SJSA1 (cell line): ENCODE measurements at places on chromosomes 5 and 9. TPM values are rescaled to one million over a fixed set of nuclear protein-coding genes. Genes with fewer than 3 reads are reported as not detected.

DNA sequence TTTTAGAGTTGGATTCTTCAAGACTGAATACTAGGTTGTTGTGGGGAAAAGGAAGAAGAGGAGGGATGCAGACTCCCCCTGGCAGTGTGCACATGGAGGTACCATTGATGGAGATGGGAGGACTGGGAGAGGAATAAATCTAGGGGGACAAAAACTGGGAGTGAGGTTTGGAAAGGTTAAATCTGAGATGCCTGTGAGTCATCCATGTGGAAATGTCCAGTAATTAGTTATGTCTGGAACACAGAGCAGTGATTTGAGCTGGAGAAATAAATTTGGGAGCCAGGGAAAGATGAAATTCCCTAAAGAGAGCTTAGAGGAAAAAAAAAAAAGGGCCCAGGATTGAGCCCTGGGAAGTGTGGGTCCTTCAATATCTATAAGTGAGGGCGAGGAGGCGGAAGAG is 8.0 kb upstream of the CCIN start:
- H3K4me3 ChIP-seq, result no peak overlapping the region
- H3K27me3 ChIP-seq, result no peaks in the 10 kb centered on the region
- no peak overlapping the region for H3K27ac ChIP-seq
- DNase-seq, result no peak

DNA sequence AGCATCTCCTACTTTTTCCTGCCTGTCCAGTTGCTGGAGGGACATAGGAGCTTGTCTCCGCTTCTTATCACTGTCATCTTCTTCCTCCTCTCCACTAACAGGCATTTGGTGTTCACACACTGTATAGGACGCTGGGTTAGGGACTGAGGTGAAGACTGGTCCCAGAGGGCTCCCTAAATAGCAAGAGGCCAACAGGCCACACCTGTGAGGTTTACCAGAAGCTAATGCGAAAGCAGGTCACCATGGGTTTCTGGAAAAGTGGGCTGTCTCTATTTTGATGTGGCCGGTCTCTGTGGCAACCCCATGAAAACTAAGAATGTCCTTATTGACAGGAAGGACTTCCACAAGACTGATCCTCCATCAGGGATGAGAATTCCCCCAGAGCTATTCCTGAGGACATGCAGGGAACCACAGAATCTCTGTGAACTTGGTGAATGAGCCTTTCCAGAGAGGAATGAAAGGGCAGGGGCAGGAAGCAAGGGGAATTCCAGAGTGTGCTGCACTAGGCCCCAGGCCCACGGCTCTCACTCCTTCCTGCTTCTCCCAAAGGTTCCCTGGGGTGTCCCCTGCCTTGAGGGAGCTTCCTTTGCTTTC is 61.7 kb downstream of the DAP start:
- peaks cover 49% of the 10 kb centered on the region for H3K36me3 ChIP-seq
- no peaks in the 10 kb centered on the region for H3K27me3 ChIP-seq
- no peak for DNase-seq
- peaks cover 49% of the 10 kb centered on the region for H3K4me1 ChIP-seq
- no peak overlapping the region for H3K4me3 ChIP-seq
- no peak overlapping the region for H3K27ac ChIP-seq

The ZNF658 gene
- 1.2 and 2.5 TPM in 2 replicates for total RNA-seq

The IFNA13 gene
- total RNA-seq, result not detected in 2 replicates

- no peaks in the 10 kb centered on the region for H3K27me3 ChIP-seq
- H3K36me3 ChIP-seq, result no peaks in the 10 kb centered on the region
- no peak overlapping the region for H3K4me3 ChIP-seq
- H3K27ac ChIP-seq, result no peak overlapping the region
These were observed 602.6 kb downstream of the TLR4 start for GRCh38 chr9:118306801-118307200.

The SHISAL2B gene
- total RNA-seq, result not detected in 2 replicates

DNA sequence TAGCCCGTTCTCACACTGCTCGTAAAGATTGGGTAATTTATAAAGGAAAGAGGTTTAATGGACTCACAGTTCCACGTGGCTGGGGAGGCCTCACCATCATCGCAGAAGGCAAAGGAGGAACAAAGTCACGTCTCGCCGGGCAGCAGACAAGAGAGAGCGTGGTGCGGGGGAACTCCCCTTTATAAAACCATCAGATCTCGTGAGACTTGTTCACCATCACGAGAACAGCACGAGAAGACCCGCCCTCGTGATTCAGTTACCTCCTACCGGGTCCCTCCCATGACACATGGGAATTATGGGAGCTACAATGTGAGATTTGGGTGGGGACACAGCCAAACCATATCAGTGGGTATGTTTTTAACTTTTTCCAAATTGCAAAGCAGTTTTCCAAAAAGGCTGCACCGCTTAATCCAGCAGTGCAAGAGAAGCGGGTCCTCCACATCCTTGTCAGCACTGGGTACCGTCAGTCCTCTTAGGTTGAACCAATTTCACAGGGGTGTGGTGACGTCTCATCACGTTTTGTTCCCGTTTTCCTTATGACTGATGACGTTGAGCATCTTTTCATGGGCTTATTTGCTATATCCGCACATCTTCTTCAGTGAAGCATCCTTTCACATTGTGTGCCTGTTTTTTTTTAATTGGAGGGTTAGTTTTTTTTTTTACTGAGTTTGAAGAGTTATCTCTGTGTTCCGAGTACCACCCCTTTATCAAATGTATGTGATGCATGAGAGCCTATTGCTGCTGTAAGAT is 8.0 kb upstream of the FCN2 start:
- peaks cover 23% of the 10 kb centered on the region; the same call in 1 of the 2 replicates for H3K27me3 ChIP-seq
- H3K36me3 ChIP-seq, result no peaks in the 10 kb centered on the region
- no peaks in the 10 kb centered on the region for H3K4me1 ChIP-seq

The STOM gene
- total RNA-seq, result 192 and 200 TPM in 2 replicates

The PTPRD gene
- not detected in 2 replicates for total RNA-seq

The ADGRV1 gene
- 0.13 TPM in 1 of 2 replicates, not detected in the other for total RNA-seq

DNA sequence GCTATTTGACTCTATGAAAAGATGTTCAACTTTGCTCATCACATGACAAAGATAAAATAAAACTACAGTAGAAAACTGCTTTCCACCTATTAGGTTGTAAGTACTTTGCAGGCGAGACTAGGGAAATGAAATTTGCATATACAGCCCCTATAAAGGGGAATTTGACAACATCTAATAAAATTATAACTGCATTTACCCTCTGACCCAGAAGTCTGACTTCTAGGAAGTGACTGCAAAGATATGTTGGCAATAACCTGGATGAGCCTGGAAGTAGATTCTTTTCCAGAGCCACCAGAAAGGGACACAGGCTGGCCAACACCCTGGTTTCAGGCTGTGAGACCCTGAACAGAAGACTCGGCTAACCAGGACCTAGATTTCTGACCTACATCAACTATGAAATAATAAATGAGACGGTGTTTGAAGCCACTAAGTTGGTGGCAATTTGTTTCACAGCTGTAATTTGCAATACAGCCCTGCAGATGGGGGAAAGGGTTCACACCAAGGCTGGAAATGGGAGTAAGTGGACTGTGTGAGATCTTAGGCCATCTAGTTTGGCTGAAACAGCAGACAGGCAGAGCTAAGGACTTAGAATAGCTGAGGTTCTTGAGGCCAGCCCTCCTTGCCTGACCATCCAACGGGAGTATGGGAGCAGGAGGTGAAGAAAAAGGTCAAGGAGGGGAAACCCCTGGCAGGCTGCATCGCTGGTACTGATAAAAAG is 106.6 kb downstream of the SIL1 start:
- no peak for DNase-seq
- H3K36me3 ChIP-seq, result no peaks in the 10 kb centered on the region
- no peaks in the 10 kb centered on the region for H3K27me3 ChIP-seq
- no peak overlapping the region for H3K4me3 ChIP-seq
- no peak overlapping the region for H3K27ac ChIP-seq

DNA sequence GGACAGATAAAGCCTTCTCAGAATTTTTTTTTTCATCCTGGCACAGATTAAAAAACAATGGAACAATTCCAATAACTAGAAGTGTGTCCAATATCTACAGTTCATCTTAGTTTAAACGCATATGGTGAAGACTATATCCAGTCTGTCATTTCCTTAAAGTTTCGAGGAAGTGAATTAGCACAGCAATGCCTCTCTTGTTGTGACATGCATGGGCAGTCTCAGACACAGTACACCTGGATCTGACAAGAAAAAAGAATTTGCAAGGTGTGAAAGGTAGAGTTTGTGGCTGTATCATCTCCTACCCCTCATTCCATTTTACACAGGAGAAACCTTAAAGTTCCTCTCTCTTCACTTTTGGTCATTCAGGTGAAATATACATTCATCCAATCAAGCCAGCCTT is 100.6 kb upstream of the ADAMTS19 start:
- H3K27me3 ChIP-seq, result no peaks in the 10 kb centered on the region
- no peak for DNase-seq
- no peak overlapping the region for H3K4me3 ChIP-seq
- no peak overlapping the region for H3K27ac ChIP-seq
- no peaks in the 10 kb centered on the region for H3K36me3 ChIP-seq
- no peaks in the 10 kb centered on the region for H3K4me1 ChIP-seq

GRCh38 chr5:178237431-178238312 is 5.1 kb upstream of the PHYKPL start:
- no peaks in the 10 kb centered on the region for H3K36me3 ChIP-seq
- no peaks in the 10 kb centered on the region for H3K27me3 ChIP-seq

The GLRA1 gene
- not detected in 2 replicates for total RNA-seq

DNA sequence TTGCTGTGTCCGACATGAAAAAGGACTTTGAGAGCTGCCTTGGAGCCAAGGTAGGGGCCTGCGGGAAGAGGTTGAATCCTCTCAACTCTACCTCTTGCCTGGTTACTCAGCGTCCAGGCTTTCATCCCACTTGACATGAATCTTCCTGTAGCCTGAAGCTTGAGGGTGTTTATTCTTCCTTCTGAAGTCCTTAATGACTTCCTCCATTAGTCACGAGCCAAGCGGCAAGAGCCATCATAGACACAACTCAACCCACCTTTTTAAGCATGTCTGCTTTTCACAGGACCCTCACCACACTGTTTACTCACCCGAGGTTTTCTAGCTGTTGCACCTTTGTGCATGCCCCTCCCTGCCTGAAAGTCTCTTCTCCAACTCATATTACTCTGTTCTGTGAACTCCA is 40.2 kb downstream of the ACO1 start:
- DNase-seq, result peak; percentile 38
- H3K27ac ChIP-seq, result no peak overlapping the region
- H3K4me3 ChIP-seq, result no peak overlapping the region
- peaks cover 45% of the 10 kb centered on the region for H3K4me1 ChIP-seq

GRCh38 chr5:109935833-109936490 is 246.2 kb downstream of the MAN2A1 start:
- no peak overlapping the region for H3K4me3 ChIP-seq
- no peaks in the 10 kb centered on the region for H3K36me3 ChIP-seq
- no peak overlapping the region for H3K27ac ChIP-seq
- no peaks in the 10 kb centered on the region for H3K4me1 ChIP-seq

The MEIKIN gene
- total RNA-seq, result not detected in 2 replicates

The FOXD1 gene
- 10.4 and 11.2 TPM in 2 replicates for total RNA-seq

- no peaks in the 10 kb centered on the region for H3K27me3 ChIP-seq
- no peak for DNase-seq
- no peak overlapping the region for H3K27ac ChIP-seq
- H3K4me3 ChIP-seq, result no peak overlapping the region
- no peaks in the 10 kb centered on the region for H3K36me3 ChIP-seq
- no peaks in the 10 kb centered on the region for H3K4me1 ChIP-seq
These were observed 662.5 kb downstream of the IRX1 start for GRCh38 chr5:4258170-4258569.

GRCh38 chr9:115850548-115851304 is 302.9 kb upstream of the PAPPA start:
- H3K27me3 ChIP-seq, result no peaks in the 10 kb centered on the region
- H3K4me1 ChIP-seq, result peaks cover 30% of the 10 kb centered on the region
- H3K4me3 ChIP-seq, result no peak overlapping the region
- peak overlapping the region; percentile 18; the same call in 1 of the 2 replicates for H3K27ac ChIP-seq

The CKMT2 gene
- total RNA-seq, result not detected in 2 replicates
